CD8-positive, alpha-beta memory T cell (primary cell): ENCODE measurements at places on chromosomes 12 and 14.

DNA sequence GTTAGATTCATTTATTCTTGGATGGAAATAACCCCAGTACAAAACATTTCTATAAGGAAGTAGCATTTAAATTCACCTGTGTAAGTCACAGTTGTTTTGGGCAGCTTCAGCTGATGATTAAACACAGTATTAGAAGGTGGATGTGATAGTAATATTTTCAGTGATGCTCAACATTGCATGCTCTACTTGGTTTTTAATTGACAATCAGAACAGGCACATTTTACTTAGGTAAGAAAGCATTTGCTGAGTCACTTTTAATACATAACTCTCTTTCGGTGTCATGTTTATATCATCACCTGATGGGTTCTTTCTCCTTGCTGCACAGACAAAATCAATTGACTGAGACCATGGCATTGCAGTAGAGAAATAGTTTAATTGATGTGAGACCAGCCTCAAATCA, 80.7 kb downstream of the CMAS start:
- no peak for DNase-seq
- H3K4me1 ChIP-seq = no peaks in the 10 kb centered on the region
- H3K4me3 ChIP-seq = no peak overlapping the region
- H3K27me3 ChIP-seq = no peaks in the 10 kb centered on the region

GRCh38 chr12:80193865-80194264, 94.5 kb downstream of the OTOGL start:
- H3K27me3 ChIP-seq = no peaks in the 10 kb centered on the region
- H3K4me1 ChIP-seq = no peaks in the 10 kb centered on the region
- H3K36me3 ChIP-seq = no peaks in the 10 kb centered on the region
- no peak for DNase-seq

- peak; percentile 21 for DNase-seq
- H3K4me3 ChIP-seq = peak overlapping the region; percentile 37
- H3K36me3 ChIP-seq = no peaks in the 10 kb centered on the region
- peaks cover 65% of the 10 kb centered on the region for H3K4me1 ChIP-seq
These were observed 14.1 kb downstream of the FBXW8 start for GRCh38 chr12:116924558-116925453.

DNA sequence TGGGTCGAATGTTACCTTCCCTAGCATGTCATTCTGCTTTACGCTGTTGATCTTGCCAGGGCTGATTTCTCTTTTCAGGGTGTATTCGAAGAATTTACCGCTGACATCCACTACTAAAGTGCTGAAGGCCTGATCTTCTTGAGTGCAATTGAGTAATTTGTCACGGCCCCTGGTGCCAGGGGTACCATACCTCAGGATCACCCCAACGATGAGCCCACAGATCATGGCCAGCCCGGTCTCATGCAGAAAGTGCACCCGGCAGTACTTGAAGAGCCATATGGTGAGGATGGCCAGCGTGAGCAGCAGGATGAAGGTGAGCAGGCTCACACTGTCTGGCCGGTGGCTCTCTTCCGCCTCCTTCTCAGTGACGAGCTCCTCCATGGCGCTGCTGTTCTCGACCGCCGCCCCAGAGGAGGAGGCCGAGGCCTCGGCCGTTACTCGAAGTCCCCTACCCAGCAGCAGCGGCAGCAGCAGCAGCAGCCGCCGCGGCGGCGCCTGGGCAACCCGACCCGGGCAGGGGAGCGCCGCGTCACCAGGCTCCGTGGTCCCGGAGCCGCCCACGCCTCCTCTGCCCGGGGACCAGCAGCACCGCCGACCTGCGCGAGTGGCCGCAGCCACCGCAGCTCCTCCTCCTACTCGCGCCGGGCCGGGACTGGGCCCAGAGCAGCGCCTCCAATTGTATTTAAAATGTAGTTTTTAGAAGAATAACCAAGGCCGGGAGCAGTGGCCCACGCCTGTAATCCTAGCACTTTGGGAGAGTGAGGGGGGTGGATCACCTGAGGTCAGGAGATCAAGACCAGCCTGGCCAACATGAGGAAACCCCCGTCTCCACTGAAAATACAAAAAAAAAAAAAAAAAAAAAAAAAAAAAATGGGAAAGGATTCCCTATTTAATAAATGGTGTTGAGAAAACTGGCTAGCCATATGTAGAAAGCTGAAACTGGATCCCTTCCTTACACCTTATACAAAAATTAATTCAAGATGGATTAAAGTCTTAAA, 58.5 kb upstream of the TMPO start:
- H3K36me3 ChIP-seq = no peaks in the 10 kb centered on the region
- no peak for DNase-seq
- no peaks in the 10 kb centered on the region for H3K4me1 ChIP-seq
- H3K27me3 ChIP-seq = peaks cover 11% of the 10 kb centered on the region
- no peak overlapping the region for H3K4me3 ChIP-seq
- H3K27ac ChIP-seq = no peak overlapping the region

DNA sequence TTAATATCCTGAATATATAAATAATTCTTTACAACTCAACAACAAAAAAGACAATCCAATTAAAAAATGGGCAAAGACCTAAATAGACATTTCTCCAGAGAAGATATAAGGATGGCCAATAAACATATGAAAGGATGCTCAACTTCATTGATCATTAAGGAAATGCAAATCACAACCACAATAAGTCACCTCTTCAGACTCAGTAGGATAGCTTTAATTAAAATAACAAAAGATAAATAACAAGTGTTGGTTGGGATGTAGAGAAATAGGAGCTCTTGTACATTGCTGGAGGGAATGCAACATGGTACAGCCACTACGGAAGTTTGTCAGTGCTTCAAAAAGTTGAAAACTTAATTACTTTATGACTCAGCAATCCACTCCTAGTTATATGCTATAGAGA, 129.7 kb upstream of the OVCH1 start:
- DNase-seq = no peak
- no peak overlapping the region for H3K27ac ChIP-seq
- no peaks in the 10 kb centered on the region for H3K36me3 ChIP-seq

DNA sequence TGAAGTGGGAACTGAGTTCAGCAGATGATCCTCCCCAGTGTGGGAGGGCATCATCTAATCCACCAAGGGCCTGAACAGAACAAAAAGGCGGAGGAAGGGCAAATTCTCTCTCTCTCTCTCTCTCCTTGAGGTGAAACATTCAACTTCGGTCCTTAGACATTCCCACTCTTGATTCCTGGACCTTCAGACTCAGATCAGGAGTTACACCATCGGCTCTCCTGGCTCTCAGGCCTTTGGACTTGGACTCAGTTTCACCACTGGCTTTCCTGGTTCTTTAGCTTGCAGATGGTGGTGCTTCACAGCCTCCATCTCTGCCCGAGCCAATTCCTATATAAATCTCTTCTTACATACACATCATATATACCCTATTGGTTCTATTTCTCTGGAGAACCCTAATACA, 73.2 kb downstream of the SPPL3 start:
- no peak overlapping the region for H3K4me3 ChIP-seq
- DNase-seq = no peak
- H3K27ac ChIP-seq = no peak overlapping the region

DNA sequence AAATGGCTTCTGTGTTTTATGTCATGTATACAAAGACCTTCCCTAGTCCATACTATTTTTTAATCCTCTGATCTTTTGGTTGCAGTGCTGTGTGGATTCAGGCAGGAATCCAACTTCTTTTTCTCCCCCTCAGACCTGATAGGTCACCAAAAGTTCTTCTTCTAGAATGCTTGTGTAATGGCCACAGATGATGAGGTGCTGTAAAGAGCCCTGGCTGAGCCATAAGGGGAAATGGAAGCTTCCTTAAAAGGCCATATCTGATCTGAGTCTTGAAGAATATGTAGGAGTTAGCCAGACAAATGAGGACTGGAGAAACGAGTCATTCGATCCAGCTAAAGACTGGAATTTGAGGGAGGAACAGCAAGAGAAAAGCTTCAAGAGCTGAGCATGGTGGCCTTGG, 353.9 kb downstream of the PCNX1 start:
- no peaks in the 10 kb centered on the region for H3K36me3 ChIP-seq
- no peaks in the 10 kb centered on the region for H3K4me1 ChIP-seq
- H3K4me3 ChIP-seq = no peak overlapping the region
- no peaks in the 10 kb centered on the region for H3K27me3 ChIP-seq

- no peaks in the 10 kb centered on the region for H3K4me1 ChIP-seq
- H3K4me3 ChIP-seq = no peak within 1 kb of the TSS
- no peak within 1 kb of the TSS for H3K27ac ChIP-seq
- no peaks in the 10 kb centered on the region for H3K27me3 ChIP-seq
- no peaks in the 10 kb centered on the region for H3K36me3 ChIP-seq
These were observed at the start of gene MYBPC1 for GRCh38 chr12:101594700-101595099. TSS of gene MYBPC1 (plus strand) at chr12:101594971. CDS start at chr12:101595071, 100 bp downstream.

- no peak for DNase-seq
- H3K4me1 ChIP-seq = peaks cover 23% of the 10 kb centered on the region
- H3K27me3 ChIP-seq = no peaks in the 10 kb centered on the region
These were observed 15.8 kb downstream of the VDR start for GRCh38 chr12:47889040-47889439.
